ENCODE measurements at places on chromosomes 16 and 17.

GRCh38 chr16:29192329-29193247 lies 207.7 kb downstream of the LAT start:
- no peak for DNase-seq

DNA sequence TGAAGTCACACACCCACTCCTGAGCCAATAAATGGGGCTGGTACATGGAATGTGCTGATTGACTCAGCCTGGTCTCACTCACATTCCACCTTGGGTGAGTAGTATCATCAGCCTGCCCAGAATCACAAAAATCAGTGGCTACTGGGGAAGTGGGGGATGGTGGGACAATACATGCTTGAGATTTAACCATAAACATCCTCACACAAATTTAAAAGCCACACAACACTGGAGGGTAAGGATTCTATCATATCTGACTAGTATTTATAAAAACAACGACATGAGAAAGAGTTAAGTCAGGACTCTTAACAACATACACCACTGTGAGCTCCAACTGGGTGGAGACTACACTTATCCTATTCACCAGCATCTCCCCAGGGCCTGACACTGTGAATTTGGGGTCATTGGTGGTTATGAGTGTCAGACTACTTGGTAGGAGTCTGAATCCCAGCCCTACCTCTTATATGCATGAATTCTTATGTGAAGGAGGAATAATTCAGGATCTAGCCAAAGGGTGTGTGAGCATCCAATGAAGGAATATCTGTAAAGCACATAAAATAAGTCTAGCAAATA lies 26.0 kb upstream of the IRX6 start:
- no peak for DNase-seq

- DNase-seq = no peak
Measured at GRCh38 chr17:60729854-60730253, 52.2 kb downstream of the BCAS3 start.

DNA sequence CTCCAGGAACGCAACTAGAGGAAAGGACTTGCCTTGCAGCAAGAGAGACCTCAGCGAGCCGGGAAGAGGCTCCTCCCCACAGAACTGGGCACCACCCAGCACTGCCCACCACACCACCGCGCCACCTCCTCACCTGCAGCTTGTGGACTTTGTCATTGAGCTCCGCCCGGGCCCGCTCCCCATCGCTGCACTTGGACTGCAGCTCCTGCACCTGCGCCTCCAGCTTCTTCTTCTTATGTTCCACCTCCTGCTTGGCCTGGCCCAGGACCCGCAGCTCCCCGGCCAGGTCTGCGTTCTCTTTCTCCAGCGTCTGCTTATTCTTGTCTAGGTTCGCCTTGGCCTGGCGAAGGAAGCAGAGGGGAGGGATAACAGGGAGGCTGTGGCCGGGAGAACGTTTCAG lies 76.7 kb downstream of the NDE1 start:
- no peak for DNase-seq

GRCh38 chr17:48012151-48012520 lies 25.5 kb downstream of the COPZ2 start:
- no peak for DNase-seq

DNA sequence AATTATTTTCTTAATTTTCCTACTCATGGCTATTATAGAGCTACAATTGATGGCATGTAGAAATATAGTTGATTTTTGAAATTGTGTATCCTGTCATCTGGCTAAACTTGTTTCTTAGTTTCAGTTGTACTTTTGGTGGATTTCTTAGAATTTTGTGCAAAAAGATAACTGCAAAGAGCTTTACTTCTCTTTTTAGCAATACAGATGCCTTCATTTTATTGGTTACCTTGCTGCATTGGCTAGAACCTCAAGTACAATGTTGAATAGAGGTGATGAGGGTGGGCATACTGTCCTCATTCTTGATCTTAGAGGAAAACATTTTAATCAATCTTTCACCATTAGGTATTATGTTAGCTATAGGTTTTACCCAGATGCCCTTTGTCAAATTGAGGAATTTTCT lies 67.9 kb downstream of the METRNL start:
- DNase-seq = no peak

GRCh38 chr17:73498886-73499554 lies 145.2 kb downstream of the SDK2 start:
- no peak for DNase-seq

- no peak for DNase-seq
Measured at GRCh38 chr17:49502254-49502653, 7.2 kb downstream of the NGFR start.

DNA sequence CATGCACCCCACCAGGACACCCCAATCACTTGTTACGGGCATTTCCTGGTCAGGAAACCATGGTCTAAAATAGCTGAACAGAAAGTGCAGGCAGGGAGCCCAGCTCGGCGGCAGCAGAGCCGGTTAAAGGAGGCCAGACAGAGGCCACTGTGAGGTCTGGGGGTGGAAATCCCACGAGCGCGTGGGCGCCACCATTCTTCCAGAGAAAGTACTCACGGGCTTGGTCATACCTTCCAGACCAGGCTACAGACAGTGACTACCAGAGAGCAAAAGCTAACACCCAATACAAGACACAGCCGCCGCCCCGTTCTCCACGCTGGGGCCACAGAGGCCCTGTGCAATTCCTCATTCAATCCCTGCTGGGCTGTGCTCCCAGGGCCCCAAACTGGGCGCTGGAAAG lies 11.9 kb downstream of the CEP131 start:
- no peak for DNase-seq

DNA sequence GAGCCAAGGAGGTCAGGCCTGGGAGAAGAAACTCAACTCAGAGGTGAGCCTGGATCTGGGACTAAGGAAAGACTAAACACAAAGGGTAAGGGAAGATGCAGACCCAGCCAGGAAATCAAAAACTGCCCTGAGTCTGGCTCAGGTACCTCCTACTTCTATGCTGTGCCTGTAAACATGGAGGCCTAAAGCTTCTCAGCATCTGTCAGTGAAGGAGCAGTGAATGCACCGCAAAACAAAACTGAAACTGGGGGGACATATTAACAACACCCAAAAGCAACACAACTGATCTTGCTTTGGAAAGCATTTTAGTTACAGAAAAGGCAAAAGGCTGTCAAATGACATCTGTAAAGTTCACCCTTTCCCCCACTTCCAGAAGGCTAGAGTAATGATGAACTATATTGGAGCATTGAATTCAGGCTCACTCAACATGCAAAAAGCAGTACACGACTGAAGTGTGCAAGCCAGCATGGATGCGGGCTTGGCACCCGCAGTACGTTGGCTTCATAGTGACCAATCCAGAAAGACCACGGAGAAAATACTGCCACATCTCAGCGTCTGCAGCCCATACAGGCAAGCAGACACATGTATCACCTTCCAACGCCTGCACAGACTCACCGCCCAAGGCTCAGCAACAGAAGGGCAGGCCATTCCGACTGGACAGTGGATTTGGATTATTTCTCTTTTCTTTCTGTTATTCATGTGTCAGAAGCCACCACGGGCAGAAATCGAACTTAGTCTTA lies 3.8 kb downstream of the TBC1D16 start:
- no peak for DNase-seq

GRCh38 chr17:15112846-15113617 lies 152.1 kb downstream of the PMP22 start:
- DNase-seq = no peak

DNA sequence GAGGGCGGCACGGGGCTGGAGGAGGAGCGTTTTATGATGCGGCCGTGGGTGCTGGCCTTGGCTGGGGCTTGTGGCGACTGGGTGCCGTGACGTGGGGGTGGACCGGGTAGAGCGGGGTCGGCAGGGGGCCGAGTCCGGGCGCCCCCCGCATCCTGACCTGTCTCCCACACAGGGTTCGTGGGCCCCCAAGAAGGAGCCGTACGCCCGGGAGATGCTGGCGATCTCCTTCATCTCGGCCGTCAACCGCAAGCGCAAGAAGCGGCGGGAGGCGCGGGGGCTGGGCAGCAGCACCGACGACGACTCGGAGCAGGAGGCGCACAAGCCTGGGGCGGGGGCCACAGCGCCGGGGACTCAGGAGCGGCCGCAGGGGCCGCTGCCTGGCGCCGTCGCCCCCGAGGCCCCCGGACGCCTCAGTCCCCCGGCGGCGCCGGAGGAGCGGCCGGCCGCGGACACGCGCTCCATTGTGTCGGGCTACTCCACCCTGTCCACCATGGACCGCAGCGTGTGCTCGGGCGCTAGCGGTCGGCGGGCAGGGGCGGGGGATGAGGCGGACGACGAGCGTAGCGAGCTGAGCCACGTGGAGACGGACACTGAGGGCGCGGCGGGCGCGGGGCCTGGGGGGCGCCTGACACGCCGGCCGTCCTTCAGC lies 81.6 kb downstream of the ARHGAP23 start:
- no peak for DNase-seq

DNA sequence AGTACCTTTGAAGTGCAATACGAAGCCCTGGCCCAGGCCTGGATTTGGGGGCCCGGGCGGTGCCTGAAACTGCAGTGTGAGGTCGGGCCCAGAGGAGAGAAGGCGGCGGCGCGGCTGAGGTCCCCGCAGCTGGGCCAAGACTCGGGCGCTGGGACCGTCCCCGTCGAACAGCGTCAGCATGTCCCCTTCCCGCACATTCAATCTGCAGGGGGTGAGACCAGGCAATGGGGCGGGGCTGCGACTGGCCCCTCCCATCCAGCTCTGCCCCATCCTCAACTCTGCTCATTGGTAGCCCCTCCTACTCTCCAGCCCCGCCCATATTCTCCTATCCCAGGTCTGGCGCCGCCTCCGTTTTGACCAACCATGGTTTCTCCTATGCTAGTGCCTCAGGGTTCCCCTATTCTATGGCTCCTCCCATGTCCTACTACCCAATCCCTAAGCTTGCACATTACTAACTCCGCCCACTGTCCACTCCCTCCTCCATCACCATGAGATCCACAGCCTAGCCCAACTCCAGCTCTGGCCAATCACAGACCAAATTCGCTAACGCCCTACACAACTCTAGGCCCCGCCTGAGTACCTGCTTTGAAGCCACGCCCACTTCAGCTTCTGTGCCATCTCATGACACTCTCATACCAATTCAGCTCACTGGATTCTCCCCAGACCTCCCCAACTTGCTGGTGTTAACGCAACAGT lies 14.4 kb upstream of the CDIPT start:
- DNase-seq = peak; percentile 40

GRCh38 chr16:24734382-24734781 lies 4.9 kb downstream of the TNRC6A start:
- DNase-seq = no peak

DNA sequence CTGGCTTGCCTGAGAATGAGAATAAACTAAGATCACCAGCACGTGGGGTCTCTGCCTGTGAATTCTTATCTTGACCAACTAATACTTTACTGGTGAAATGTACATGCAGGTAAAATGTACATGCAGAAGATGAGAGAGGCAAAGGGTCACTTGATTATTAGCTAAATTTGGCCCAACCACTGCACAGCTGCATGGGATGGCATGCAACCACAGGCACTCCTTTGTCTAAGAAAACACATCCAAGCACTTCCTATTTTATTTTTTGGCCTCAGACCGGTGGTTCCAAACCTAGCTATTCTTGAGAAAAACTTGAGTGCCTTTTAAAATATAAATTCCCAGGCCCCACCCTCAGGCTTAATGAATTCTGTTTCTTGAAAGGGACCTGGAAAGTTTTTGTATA lies 77.9 kb downstream of the SYCE1L start:
- DNase-seq = no peak

DNA sequence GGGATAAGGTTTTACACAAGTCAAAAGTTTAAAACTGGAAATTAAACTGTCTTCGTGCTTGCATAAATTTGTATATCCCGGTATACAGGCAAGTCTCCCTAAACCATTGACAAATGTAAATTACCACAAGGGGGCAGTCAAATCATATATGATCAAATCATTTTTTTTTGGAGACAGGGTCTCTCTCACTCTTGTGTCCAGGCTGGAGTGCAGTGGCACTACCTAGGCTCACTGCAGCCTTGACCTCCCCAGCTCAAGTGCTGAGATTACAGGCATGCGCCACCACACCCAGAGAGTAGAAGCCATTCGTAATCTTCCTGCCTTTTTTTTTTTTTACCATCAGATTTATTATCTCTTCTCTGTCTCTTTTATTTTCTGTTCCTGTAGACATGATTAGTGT lies 18.5 kb downstream of the TOP2A start:
- no peak for DNase-seq

GRCh38 chr16:5075637-5076036 lies 4.0 kb downstream of the ALG1 start:
- DNase-seq = no peak

DNA sequence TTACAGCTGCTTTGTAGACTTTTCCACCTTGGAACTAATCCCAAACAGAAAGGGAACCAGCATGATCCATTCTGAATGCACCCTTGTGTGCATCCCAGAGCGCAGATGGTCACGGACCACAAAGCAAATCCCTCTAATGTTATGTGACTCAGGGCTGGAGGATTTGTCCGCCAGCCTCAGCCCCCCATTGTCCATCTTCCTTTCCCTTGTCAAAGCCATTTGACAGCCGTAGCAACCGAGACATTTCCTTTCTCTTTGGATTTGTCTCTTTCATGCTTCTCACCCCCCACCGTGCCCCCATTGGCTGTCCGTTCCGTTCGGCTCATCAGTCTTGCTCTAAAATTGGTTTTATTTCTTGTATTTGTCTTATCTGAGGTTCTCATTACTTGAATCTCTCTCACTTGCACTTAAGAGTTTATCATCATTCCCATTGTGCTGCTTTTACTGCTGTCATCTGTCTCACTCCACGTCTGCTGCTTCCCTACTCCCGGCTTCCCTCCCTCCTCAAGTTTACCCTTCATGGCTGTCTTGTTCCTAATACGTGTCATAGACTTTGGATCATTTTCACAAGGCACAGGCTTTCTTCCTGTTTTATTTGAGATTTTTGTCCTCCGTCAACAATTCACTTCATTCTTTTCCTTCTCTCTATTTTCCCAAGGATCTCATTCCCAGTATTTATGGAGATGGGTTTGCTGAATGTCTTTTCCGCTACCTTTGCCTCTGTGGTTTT lies 163.4 kb upstream of the ERCC4 start:
- DNase-seq = no peak

DNA sequence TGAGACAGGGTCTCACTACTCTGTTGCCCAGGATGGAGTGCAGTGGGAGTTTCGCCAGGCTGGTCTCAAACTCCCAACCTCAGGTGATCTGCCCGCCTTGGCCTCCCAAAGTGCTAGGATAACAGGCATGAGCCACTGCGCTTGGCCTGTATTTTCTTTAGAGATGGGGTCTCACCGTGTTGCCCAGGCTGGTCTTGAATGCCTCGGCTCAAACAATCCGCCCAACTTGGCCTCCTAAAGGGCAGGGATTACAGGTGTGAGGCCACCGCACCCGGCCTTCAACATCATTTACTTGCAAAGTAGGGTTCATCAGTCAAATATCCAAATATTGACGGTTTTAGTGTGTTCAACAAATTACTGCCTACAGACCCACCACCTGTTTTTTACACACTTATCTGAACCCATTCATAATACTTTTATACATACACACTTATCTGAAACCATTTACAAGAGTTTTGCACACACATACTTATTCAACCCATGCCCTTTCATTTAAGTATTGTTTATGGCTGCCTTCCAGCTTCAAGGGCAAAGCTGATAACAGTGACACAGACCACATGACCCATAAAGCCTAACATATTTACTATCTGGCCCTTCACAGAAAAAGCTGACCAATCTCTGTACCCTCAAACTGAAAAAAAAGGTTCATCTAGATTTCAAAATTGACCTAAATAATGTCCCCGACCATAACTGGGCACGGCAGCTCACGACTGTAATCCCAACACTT lies 11.9 kb downstream of the TMEM170A start:
- DNase-seq = no peak

- no peak for DNase-seq
Measured at GRCh38 chr17:16930571-16931317, 41.2 kb downstream of the TNFRSF13B start.

Measured in SIG-M5 (cell line).